ENCODE measurements at places on chromosomes 13 and 19.

DNA sequence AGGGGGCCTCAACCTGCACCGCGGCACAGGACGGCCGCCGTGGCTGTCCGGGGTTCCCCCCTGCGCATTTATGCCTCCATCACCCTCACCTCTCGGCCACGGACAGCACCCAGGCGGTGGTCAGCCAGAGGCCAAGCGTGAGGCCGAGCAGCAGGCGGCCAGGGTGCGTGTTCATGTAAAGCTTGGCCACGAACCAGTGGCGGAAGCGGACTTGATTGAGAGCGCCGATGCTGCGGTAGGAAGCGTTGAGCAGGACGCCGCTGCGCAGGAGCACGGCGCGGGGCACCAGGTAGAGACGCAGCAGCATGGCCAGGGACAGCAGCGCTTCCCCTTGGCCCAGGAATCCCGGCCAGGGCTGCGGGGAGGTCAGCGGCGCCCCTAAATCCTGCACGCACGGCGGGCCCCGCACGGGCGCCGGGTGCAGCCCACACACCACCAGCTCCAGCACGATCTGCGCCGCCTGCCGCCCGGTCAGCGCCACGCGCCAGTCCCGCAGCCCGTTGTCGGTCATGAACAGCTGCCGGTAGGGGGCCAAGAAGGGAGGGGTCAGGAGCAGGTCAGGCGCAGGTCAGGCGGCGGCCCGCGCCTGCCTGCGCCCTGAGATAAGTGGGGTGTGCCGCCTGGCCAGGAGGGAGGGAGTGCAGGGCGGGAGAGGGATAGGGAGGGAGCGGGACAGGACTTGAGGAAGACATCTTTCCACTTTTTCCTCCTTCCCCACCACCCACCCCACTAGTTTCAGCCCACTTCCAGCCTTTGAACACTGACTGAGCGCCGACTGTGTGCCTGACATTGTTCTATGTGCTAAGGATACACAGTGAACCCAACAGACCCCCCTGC lies 6.5 kb downstream of the KCNN4 start:
- no peak for DNase-seq

DNA sequence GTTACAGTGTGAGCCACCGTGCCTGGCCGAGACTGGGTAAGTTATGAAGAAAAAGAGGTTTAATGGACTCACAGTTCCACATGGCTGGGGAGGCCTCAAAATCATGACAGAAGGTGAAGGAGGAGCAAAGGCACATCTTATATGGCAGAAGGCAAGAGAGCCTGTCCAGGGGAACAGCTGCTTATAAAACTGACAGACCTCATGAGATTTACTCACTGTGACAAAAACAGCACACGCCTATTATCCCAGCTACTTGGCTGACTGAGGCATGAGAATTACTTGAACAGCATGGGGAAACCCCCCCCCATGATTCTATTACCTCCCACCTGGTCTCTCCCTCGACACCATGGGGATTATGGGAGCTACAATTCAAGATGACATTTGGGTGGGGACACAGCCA lies 23.4 kb upstream of the ZNF561 start:
- no peak for DNase-seq

DNA sequence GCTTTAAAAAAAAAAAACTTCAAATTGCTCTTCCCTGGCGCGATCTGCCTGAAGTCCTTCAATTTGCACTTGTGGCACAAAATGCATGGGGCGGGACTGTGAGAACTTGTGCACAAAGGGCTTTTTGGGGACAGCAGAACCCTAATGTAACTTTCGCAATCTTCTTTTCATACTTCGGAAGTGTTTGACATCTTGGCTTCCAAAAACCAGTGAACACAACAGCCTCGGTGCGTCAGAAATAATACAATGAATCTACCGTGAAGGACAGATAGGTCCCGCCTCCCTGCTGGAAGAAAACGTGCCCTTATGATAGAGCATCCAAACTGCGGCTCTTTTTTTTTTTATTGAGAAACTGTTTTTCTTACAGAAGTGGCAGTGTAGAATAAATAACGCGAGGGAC lies 36.6 kb downstream of the KLF2 start:
- DNase-seq: no peak

- no peak for DNase-seq
Measured at GRCh38 chr13:64278493-64278892, 2862.8 kb upstream of the PCDH20 start.

DNA sequence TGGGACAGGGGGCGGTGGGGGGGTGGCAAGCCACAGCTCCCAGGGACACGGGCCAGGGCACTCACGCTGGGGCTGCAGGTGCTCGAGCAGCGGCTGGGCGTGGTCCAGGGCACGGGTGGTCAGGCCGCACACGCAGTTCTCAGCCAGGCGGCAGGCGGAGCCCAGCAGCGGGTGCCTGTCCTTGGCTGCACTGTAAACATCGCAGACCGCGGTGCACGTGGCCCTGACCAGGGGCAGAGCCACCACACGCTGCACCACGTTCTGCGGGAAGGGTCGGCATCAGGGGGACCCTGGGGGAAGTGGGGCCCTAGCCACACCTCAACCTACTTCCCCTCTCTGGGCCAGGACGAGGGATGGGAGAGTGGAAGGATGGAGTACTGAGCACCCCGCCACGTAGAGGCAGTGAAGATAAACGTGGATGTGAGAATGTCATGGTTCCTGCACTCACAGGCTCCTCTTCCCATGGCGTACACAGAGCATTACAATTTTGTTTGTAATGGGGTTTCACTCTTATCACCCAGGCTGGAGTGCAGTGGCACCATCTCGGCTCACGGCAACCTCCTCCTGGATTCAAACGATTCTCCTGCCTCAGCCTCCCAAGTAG lies 3.4 kb downstream of the PLIN5 start:
- no peak for DNase-seq

DNA sequence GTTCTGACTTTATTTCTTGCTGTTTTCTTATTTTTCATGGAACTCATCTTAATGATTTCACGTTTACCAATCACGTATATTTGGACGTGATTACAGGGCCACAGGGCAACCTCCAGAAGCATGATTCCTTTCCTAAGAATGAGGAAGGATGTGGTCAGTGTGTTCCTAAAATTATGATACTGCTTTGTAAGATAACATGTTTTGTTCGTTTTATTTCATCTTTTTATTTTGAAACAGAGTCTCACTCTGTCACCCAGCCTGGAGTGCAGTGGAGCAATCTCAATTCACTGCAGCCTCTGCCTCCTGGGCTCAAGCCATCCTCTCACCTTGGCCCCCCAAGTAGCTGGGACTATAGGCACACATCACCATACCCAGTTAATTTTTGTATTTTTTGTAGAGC lies 24.8 kb upstream of the LAIR1 start:
- DNase-seq: no peak

DNA sequence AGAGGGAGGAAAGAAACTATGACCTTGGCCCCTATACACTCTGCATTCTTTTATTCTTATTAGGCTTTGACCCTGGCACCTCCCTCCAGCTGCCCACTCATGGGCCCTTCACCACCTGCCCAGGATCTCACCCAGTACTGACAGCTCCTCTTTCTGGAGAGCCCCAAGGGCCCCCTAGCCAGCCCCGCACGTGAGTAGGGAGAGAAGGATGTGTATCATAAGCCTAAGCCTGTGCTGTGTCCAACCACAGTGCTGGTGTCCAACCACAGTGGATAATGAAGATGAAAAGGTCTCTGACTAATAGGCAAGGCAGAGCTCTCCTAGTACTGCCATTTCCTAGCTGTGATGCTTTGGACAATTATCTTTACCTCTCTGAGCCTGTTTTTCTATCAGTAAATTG lies 4.2 kb downstream of the DMRTC2 start:
- DNase-seq: no peak

DNA sequence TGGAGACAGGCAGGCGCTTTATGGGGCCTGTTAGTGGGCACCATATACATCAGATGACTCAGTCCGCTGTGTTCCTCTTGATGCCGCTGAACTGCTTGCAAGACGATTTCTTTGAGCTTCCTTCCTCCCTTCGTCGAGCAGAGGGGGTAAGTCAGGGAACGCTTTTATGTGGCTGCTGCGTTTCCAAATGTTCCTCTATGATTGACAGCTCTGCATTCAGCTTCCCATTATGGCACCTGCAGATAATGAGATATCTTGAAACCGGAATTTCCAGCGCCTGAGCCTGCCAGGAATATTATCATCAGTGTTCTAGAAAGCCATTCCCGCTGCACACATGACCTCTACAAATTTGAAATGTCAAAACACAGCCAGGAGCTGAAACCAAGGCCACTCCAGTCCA lies 257.0 kb downstream of the TSHZ3 start:
- no peak for DNase-seq

DNA sequence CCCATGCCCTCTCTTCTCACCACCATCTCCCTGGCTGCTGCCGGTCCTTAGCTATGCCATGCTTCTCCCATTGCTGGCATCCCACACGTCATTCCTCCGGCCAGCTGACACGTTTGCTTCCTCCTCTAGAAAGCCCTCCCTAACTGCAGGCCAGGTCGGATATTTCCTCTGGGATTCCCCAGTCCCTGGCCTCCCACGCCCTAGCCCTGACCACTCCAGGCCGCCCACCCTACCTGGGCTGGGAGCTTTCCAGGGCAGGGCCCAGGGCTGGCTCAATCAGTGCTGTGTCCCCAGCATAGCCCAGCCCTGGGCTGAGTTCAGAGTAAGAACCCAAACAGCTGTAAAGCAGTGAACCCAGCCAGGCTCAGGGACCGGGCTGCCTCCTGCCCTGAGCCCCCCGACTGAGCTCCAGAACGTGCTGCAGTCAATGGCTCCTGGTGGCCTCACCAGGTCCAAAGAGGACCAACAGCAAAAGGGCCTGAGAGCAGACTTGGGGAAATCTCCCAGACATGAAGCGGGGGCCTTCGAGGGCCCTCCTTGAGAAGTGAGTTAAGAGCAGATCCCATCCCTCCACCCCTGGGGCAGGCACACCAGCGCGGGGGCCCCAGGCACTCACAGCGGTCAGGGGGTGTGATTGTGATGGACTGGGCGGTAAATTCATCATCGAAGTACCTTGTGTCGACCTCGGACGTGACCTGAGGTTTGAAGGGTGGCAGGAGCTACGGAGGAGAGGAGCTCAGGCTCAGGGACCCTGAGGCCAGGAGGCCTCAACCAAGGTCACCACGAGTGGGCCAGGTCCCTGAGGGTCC lies 8.1 kb upstream of the CCNP start:
- no peak for DNase-seq

- DNase-seq: no peak
Measured at GRCh38 chr13:112200200-112200599, 133.3 kb downstream of the SOX1 start.

- no peak for DNase-seq
Measured at GRCh38 chr13:75455962-75456361, 26.0 kb downstream of the TBC1D4 start.

DNA sequence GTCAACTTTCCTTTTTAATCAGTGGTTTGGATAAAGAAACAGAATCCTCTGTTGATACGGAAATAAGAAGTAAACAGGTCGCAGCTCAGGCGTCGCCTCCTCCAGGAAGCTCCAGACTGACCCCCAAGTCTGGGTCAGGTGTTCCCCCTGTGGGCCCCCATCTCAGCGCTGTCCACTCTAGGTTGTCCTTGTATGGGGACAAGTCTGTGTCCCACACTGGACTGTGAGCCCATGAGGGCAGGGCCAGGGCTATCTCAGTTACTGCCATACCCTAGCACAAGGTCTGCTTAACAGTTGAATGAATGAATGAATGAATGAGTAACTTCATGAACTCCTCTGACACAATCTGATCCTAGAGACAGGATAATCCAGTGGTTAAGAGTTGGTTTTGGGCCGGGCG lies 7.5 kb downstream of the CLASRP start:
- no peak for DNase-seq

DNA sequence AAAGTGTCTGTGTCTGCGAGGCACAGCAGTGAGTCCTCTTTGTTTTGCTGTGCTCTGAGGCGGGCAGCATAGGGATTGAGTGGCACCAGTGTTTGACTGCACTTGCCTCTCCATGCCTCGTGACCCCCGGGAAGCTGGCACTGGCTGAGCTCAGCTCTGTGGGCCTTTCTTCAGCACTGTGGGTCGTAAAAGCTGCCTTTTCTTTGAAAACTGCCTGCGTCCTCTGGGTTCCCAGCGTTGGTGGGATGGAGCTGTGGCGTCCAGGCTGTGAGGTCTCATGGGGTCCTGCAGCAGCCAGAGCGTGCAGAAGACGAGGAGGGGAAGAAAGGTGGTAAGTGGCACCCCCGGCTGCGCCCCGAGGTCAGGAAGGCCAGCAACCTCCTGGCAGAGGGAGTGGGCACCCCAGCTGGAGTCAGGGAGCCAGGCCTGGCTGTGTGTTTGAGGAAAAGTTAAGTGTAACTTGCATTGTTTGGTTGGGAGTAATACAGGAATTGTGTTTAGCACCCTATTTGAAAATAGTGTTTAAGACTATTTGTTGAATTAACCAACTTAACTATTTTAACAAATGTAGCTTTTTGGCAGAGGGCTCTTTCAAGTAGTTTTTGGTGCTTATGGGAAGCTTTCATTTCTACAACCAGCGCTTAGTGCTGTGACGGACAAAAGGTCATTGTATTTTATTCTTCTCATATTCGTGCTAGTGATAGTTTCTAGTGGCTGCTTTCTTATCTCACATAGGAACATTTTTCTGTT lies 79.3 kb upstream of the TEX29 start:
- no peak for DNase-seq

GRCh38 chr13:105579821-105580710 lies 955.4 kb downstream of the EFNB2 start:
- no peak for DNase-seq

GRCh38 chr19:48608798-48609263 lies 2.3 kb downstream of the SPACA4 start:
- peak; percentile 76 for DNase-seq

DNA sequence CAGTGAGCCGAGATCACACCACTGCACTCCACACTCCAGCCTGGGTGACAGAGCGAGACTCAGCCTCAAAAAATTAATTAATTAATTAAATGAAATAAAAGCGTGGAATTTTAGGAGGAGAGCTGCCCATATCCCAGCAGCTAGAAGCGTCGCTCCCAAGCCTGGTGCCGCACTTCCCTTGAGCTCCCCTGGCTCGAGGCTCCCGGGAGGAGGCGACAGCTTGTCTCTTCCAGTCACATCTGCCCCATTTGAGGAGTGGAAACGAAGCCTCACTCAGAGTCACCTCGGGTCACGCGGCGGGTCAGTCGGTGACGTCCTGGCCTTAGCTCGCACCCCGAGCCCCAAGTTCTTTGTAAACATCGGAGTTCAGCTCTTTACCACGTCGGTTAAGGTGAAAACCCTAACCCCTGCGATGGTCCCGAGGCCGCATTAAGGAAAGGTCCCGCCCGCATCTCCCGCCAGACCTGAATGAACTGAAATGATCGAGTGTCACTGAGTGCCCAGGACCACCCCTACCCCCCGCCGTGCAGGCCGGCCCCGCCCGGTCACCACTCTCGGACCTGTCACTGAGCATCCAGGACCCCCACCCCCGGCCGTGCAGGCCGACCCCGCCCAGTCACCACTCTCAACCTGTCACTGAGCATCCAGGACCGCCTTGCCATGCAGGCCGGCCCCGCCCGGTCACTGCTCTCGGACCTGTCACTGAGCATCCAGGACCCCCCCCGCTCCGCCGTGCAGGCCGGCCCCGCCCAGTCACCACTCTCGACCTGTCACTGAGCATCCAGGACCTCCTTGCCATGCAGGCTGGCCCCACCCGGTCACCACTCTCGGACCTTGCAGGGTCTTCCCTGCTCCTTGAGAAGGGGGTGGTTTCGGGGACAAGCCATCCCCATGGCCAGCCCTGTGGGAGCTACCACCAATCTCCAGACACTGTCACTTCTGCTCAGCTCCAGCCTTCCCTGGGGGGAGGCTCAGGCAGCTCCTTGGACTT lies 176.9 kb downstream of the KDM4B start:
- no peak for DNase-seq

- no peak for DNase-seq
Measured at GRCh38 chr13:23806874-23807526, 82.2 kb downstream of the MIPEP start.
